Effector CD8-positive, alpha-beta T cell (primary cell): ENCODE measurements at places on chromosomes 6 and 20.

DNA sequence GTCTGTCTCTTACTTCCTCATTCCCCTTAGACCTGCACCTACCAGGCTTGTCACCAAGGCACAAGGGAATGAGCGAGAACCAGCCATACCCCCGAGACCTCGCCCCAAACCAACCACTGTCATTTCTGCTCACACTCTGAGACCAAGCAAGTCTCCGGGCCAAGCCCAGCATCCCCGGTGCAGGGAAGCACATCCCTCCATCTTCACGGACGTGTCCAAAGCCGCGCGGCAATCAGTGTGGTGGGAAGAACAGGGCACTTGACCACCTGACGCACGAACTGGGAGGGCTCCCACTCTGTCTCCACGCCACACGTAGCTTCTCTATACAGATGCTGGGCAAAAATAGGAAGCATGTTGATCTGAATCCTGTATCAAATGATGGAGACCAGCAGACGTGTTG, 28.4 kb upstream of the THBS2 start:
- DNase-seq = no peak

DNA sequence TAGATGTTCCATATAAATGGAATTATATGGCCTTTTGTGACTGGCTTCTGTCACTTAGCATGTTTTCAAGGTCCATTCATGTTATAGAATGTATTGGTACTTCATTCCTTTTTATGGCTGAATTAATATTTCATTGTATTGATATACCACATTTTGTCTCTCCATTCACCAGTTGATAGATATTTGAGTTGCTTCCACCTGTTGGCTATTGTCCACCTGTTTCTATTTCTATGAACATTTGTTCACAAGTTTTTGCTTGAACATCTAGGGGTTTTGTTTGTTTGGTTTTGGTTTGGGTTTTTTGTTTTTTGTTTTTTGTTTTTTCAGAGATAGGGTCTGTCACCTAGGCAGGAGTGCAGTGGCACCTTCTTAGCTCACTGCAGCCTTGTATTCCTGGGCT, 23.2 kb downstream of the WFDC3 start:
- no peak for DNase-seq

DNA sequence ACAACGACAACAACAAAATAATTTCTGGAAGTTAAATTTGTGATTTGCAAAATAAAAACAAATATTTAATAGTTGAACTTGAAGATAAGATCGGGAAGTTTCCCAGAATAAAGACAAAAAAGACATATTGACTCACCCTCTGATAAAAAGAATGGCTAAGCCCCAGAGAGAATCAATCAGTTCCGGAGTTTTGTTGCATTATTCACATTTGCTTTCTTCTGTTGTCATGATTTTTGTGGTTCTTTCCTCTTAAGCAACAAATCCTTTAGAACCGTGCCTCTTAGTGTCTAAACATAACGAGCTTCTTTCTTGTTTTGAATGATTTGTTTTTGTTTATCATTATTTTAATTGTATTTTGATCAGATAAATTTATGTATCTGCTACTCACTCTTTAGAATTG, 337.7 kb upstream of the PRND start:
- DNase-seq = no peak

GRCh38 chr6:169866140-169866534, 114.7 kb downstream of the ERMARD start:
- DNase-seq = no peak

GRCh38 chr20:17735206-17735804, 35.5 kb downstream of the BANF2 start:
- no peak for DNase-seq

DNA sequence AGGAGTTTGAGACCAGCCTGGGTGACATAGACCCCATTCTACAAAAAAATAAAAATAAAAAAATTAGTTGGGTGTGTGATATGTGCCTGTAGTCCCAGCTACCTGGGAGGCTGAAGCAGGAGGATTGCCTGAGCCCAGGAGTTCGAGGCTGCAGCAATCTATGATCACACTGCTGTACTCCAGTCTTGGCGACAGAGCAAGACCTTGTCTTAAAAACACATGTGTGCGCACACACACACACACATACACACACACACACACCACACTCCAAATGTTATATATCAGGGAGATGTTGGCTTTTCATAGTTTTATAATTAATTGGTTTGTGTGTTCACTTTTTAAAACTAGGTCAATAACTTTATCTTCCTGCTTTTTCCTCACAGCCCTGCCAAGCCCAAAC, 110.5 kb downstream of the RTN4IP1 start:
- DNase-seq = no peak

DNA sequence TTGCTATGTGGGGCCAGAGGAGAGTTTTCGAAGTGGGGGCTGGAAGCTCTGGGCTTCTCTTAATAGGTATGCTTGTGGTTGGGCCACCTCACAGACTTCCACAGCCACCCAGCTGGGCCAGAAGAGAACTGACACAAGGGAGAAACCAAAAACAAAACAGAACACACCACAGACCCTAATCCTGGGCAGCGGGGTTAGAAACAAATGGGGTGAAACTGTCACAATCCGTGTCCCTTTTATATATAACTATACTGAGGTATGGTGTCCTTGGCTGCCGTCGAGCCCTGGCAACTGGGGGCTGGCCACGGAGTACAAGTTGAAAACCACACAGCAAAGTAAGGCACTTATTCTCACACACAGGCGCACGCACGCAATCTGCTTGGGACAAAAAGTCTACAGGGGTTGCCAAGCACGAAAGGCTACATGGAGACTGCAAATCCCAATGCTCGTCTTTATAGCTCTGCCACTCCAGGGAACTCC, 78.3 kb downstream of the TRAM2 start:
- no peak for DNase-seq

DNA sequence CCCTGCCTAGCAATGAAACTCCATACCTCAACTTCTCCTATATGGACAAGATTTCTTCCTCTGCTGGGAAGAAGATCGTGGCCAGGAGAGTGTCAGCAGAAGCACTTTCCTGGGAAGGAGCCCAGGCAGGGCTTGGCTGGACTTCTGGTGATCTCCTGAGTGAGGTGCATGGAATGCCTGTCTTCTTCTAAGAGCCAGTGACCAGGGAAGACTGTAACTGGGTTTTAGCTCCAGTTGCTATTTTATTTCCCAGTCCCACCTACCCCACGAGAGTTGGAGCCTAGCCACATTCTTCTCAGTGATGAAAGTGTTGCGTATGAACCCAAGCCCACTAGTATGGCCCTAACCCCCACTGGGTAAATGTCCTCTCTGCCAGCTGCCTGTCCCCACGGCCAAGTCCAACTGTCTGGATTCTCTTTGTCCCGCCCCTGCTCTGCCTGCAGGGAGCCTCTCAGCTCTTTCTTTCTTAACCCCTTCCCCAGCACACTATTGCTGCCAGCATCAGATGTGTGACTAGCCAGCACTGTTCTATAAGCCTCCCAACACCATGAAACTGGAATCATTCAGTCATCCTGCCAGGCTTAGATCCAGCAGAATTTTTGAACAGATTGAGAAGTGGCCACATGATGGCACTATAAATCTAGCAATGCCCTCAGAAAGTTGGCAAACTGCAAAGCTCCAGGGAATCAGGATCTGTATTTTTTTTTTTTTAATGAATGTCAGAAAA, 69.8 kb upstream of the FAM184A start:
- DNase-seq = no peak

DNA sequence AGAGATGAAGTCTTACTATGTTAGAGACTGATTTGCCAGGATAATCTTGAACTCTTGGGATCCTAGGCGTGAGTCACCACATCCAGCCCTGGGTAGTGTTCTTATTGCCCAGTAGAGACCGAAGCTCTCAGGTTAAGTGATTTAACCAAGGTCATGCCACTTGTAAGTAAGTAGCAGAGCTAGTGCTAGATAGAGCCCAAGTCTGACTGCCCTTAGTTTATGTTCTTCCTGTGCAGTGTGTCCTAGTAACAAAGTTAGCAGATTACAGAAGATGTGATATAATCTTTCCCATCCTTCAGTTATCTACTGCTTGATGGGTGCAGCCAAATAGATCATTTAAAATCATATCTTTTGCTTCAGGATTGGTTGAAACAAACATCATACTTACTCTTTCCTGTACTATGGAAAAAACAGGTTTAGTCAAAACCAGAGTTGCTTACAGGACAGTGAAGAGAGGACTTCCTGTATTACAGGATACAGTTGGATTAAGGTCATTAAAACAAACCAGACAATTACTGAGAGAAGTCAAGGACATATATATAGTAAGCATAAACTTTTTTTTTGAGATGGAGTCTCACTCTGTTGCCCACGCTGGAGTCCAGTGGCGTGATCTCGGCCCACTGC, 9.5 kb upstream of the PABPC1L start:
- no peak for DNase-seq

DNA sequence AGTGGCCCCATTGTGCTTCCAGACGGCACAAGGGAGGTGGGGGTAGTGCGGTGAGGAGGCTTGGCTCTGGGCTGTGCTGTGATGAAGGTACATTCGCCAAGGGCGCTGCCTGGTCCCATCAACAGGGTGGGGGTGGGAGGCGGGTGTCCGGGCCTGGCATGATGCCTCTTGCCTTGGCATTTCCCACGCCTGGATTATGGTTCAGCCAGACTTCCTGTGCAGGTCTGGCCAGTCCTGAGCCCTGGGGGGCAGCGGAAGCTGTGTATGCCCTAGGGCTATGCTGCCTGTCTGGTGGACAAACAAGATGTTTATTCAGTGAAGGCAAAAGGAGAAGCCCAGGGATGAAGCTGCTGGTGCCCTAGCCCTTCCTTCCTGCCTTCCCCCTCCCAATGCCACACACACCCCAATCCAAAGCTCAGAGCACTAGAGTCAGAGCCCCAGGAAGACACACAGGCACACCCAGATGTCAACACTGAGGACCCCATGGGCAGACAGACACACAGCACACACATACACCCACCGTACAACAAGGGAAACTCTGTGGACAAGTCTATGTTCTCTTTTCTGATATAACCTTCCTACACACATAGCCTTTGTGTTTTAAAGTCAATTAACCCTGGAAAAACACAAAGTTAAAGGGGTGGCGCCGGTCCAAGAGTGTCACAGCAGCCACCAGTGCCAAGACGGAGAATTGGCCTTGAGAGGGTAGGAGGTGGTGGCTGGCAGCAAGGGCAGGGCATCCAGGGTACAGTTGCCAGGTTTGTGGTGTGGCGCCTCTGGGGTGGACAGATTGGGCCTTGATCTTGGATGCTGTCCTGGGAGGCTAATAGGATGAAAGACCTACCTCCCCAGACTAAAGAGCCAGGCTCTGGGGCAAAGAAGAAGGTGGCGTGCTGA, 54.7 kb upstream of the SAYSD1 start:
- DNase-seq = no peak

DNA sequence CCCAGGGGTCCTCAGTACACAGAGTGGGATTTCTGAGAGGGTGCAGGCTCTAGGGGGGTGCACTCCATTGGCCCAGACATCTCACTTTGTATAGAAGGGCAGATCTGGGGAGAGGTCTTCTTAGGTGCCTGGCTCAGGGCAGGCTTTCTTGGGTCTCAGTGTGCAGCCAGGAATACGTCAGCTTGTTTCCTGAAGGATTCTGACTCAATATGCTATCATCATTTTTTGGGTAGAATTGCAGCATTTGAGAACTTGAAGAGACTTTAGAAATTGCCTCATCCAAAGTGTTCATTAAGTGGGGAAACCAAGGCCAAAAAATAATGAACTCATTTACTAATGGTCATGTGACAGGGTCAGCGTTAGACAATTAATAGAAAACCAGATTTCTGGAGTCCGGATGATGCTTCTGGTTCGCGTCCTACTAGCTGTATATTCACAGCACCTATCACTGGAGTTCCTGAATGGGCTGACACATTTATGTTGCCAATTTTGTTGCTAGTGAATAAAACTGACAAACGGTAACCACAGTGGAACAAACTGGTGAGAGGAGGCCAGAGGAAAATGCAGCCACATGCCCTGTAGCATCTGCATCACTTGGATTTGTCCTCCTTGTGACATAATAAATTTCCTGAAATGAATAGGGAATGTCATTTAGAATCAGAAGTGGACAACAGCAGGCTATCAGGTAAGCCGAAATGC, 238.9 kb downstream of the TBC1D7 start:
- no peak for DNase-seq

- no peak for DNase-seq
These were observed 6.4 kb downstream of the ZUP1 start for GRCh38 chr6:116662202-116662601.

GRCh38 chr6:101086473-101086872, 205.3 kb upstream of the ASCC3 start:
- no peak for DNase-seq

- peak; percentile 24 for DNase-seq
These were observed 7.3 kb downstream of the DNTTIP1 start for GRCh38 chr20:45798935-45799642.

GRCh38 chr6:38273325-38273724, 366.4 kb downstream of the BTBD9 start:
- no peak for DNase-seq
